Activated CD4-positive, alpha-beta T cell treated with anti-CD3 and anti-CD28 coated beads for 36 hours (primary cell): ENCODE measurements at places on chromosomes 16 and 17. TPM values are rescaled to one million over a fixed set of nuclear protein-coding genes. Genes with fewer than 3 reads are reported as not detected.

The MRM1 gene
- total RNA-seq, result 14.3 TPM

The NPIPA8 gene
- total RNA-seq, result 19.4 TPM

DNA sequence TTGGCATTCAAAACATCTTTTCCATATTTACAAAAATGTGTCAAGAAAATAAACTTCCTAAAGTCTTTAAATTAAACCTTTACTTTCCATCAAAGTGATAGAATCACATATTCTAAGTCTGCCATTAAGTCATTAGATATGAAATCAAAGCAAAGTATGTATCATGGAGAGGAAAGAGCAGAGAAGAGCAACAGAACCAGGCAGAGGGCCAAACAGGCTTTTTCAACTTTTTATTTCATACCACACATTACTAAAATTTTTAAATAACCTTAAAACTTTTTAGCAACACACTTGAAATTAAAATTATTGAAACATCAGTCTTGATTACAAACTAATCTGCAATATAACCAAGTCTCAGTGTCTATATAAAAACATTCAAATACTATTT lies 13.8 kb downstream of the SIAH1 start:
- no peak for DNase-seq

The CEP112 gene
- total RNA-seq, result 2.8 TPM

DNA sequence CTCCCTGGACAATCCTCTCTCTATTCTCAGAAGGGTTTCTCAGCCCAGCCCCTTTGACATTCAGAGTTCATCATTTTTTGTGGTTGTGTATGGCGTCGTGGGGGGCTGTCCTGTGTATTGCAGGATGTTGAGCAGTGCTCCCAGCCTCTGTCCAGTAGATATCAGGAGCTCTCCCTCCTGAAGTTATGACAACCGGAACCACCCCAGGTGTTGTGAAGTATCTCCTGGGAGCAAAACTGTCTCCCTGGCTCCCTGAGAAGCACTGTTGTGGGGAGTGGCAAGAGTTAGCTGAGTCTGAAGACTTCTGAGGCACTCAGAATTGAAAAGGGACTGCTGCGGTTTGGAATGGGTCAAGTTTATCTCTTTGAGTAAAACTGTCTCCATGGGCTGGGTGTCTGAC lies 55.9 kb upstream of the MGAT5B start:
- no peak for DNase-seq

GRCh38 chr16:84893849-84894599 lies 74.2 kb downstream of the CRISPLD2 start:
- no peak for DNase-seq

- DNase-seq, result no peak
These were observed 224.2 kb downstream of the C16orf95 start for GRCh38 chr16:87092958-87093357.

DNA sequence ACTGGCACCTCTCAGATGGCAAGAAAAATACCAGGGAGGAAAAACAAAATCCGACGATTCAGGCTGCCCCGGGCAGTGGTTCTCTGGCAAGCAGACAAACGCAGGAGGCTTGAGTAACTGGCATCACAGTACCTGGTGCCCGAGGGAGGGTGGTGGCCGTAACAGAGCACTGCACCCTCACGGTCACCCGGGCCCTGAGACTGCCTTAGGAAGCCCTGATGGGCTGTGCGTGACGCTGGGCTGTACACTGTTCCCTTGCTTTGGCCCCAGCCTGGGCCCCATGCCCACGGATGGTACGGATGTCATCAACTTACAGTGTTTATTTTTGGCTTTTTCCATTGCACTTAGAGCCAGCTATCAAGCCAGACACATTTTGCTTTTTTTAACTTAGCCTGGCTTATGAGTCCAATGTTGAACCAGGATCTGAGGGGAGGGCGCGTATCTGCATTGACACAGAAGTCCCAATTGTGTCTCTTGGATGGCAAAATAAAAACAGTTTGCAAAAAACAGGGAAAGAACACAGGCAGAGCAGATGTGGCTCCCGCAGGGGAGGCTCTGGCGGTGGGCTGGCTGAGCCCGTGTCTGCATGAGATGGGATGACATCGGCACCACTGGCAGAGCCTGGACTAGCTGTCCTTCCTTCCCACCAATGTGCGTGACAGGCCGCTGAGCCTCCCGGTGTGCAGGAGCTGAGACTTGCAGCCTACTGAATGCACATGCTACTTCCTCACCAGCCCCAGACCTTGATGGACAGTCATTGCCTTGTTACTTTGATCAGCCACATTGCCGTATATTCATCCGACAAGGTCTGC lies 287.7 kb downstream of the FOXL1 start:
- DNase-seq, result no peak

- no peak for DNase-seq
These were observed 10.1 kb downstream of the CA10 start for GRCh38 chr17:52148288-52148968.

DNA sequence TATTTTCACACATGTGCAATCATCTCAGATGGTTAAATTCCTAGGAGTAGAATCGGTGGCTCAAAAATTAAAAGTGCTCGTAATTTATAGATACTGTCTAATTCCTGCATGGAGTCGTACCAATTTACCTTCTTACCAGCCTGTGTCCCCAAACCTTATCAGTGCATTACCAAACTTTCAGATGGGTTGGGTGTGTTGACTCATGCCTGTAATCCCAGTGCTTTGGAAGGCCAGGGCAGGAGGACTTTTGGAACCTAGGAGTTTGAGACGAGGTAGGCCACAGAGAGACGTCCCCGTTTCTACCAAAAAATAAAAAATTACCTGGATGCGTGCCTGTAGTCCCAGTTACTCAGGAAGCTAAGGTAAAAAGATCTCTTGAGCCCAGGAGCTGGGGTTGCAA lies 34.5 kb upstream of the GPRC5B start:
- DNase-seq, result no peak

GRCh38 chr16:87101903-87102302 lies 215.3 kb downstream of the C16orf95 start:
- DNase-seq, result no peak

GRCh38 chr16:67533024-67533560 lies 4.5 kb downstream of the RIPOR1 start:
- DNase-seq, result no peak

- DNase-seq, result no peak
These were observed 142.4 kb upstream of the MYOCD start for GRCh38 chr17:12523244-12523643.

The CCL7 gene
- not detected for total RNA-seq

GRCh38 chr17:12342161-12342560 lies 321.5 kb downstream of the MAP2K4 start:
- no peak for DNase-seq

The EVI2A gene
- total RNA-seq, result 18.2 TPM

- DNase-seq, result no peak
These were observed 61.5 kb downstream of the USP22 start for GRCh38 chr17:20981046-20981920.

DNA sequence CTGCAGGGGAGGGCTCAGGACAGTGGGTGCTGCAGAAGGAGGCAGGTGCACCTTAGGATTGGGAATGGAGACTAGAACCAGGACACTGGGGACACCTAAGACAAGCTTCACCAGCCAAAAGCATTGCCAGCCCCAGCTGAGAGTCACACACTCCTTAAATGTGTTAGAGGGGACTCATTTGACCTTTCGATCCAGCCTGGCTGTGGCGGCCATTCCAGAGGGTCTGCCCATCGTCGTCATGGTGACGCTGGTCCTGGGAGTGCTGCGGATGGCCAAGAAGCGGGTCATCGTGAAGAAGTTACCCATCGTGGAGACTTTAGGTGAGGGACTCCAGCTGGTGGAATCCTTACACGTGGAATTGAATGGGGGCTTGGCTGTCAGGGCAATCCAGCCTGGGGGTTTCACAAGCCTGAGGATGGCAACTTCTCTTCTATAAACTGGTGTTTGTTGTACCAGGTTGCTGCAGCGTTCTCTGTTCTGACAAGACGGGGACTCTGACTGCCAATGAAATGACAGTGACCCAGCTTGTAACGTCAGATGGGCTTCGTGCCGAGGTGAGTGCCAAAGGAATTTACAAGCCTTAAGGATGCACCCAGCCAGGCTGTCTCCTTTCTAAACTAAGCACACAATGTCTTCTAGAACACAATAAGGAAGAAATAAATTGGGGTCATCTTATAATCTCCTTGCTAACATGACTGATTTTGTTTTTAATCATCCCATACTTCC lies 65.3 kb downstream of the MEAK7 start:
- DNase-seq, result no peak

GRCh38 chr17:72173499-72174116 lies 52.8 kb downstream of the SOX9 start:
- DNase-seq, result no peak

- DNase-seq, result no peak
These were observed 762 bp upstream of the CSF3 start for GRCh38 chr17:40014375-40014980.

- no peak for DNase-seq
These were observed 42.9 kb downstream of the PRKCA start for GRCh38 chr17:66345264-66345663.

DNA sequence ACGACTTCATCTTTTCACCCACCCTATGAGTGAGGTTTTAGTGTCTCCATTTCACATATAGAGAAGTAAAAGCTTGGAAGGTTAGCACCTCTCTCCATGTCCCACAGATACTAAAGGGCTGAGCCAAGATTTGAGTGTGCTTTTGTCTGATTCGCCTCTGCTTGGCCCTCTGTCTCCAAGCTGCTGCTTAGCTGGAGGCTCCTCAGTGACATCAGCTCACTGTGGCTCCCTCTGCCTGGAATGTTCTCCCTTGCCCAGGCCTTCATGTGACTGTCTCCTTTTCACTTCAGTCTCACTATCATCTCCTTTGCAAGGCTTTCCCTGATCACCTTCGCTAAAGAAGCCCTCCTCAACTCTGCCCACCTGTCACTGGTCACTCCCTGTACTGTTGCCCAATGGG lies 84.5 kb upstream of the HSBP1 start:
- DNase-seq, result no peak

GRCh38 chr16:58970775-58971174 lies 236.7 kb upstream of the GOT2 start:
- no peak for DNase-seq
